Lung microvascular endothelial cell (primary cell): ENCODE measurements at places on chromosomes 5 and 9.

- no peak for DNase-seq
Observed at GRCh38 chr5:56359809-56360685, 126.9 kb upstream of the ANKRD55 start.

DNA sequence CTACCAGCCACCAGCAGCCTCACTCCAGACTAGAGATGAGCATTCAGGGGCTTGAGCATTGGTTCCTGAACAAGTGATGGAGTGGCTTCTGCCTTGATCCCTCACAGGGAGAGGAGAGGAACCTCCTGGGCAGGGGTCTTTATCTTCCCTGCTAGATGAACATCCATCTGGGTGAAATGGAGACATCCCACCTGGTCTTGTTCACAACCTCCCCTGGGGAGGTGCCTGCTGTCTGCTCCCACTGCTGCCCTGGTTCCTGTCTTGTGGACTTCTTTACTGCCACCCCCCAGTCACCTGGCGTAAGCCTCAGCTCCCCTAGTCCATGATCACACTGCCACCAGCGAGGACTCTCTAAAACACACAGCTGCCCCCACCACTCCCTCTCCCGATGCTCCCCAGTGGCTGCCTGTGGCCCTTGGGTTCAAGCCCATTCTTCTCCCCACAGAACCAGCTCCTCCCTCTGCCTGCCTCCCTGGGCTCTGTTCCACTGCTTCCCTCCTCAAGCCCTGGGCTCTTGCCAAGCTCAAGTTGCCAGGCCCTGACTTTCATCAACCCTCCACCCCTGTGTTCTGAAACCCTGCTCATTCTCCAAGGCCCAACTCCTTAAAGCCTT, 51.5 kb downstream of the COL15A1 start:
- DNase-seq, result no peak

- DNase-seq, result peak; percentile 8
Observed at GRCh38 chr9:107929443-107929842, 439.9 kb upstream of the KLF4 start.

- DNase-seq, result peak; percentile 26
Observed at GRCh38 chr9:123064716-123065115, 31.2 kb downstream of the GPR21 start.

DNA sequence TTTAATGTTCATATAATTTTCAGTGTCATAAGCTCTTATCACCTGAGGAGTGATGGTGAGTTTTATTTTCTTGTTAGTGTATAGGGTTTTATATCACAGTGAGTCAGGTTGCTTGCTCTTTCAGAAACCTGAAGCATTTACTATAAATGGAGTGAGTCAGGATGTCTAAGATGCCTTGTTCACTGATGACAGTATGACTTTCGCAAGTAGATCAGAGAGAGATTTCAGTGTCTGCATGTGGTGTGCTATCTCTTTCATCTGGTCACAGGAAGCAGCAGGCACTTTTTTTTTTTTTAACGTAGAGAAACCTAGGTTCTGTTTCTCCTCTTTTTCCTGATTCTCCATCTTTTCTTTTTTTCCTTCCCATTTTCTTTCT, 237.1 kb downstream of the DMRTA1 start:
- no peak for DNase-seq

DNA sequence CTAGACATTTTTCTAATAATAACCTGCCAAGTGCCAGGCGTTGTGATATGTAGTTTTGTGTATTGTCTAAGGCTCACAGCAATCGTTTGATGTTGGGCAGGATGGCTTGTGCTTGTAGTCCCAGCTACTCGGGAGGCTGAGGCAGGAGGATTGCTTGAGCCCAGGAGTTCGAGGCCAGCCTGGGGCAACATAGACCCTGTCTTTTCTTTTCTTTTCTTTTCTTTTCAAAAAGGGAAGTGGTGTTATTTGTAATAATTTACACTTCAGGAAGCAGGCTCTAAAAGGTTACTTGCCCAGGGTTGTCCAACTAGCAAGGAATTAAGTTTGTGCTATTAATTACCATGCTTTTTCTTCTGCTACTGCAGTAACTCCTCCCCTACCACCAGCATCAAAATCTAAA, 3.2 kb downstream of the ZNF131 start:
- DNase-seq, result no peak

DNA sequence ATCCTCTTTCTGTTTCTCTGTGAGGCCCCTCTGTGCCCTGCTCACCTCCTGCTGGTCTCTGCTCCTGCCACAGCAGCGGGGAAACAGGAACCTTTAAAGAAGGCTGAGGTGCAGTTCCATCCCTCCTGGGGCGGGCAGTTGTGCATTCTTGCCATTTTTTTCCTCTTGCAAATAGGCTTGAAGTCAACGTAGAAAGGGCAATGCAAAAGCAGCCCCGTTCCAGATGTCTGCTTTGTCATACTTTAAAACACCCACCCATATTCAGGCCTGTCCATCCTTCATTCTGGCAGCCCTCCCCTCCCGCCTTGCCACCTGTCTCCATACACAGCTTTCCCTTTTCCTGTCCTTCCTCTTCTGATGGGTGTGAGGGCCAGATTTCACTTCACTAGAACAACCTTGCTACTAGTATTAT, 65.4 kb upstream of the KLF9 start:
- DNase-seq, result peak; percentile 48

DNA sequence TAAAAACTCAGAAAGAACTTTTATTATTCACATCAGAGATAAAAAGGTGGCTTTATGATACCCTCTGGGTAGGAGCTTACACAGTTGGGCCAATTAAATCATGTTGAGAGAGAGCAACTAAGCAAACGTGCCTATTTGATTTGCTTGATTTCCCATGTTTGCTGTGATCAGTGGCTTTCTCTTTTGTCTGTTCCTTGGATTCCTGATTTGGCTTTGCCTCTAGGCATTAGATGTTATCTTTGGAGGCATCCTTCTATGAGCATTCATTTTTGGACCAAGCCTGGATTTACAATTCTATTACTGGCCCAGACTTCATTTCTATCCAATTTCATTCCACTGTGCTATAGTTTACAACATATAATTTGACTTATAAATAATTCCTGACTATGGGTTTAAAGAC, 35.9 kb downstream of the VCAN start:
- no peak for DNase-seq

GRCh38 chr5:119078071-119078846, 7.4 kb downstream of the DMXL1 start:
- no peak for DNase-seq

DNA sequence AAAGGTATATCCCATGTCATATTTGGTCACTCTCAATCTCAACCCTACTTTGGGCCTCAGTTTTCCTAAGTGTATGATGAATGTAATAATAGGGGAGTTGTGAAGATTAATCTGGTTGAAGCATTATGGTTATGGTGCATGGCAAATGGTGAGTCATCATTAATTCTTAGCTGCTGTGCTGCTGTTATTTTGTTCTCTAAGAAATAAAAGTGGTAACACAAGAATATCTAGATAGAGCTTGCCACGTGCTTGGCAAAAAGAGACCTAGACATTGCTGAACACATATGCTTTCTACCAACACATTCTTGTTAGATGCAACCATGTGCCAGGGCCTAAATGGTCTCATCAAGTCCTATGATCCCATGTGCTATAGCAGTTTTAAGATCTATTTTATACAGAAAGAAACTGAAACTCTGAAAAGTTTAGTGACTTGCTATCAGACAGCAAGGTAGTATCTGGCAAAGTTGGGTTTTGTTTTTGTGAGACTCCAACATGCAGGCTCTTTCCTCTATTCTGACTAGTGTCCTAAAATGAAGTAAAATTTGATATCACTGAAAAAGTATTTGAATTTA, 699.9 kb upstream of the MEF2C start:
- DNase-seq, result no peak

DNA sequence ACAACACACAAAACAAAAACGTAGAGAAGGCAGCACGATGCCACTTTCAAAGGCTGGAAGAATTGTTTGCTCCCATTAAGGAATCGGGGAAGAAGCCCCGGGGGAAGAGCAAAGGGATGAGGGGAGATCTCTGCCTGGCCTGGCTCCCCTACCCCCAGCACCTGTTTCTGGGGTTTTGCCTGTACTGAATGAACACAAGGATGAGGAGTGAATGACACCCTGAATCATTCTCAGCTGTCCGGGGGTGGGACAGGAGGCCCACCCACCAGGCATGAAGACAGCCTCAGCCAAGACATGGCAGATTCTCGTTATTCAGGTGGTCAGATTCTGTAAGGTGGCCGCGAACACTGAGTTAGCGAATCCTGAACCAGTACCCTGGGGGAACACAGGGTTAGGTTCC, 7.5 kb downstream of the TBC1D9B start:
- DNase-seq, result no peak
